HT-29 (cell line): ENCODE measurements at places on chromosomes 6 and 20.

GRCh38 chr20:12411246-12411940 lies 493.7 kb downstream of the BTBD3 start:
- DNase-seq, result no peak

GRCh38 chr6:36038120-36038876 lies 10.7 kb downstream of the MAPK14 start:
- no peak for DNase-seq

GRCh38 chr6:107513214-107513613 lies 23.3 kb downstream of the SOBP start:
- no peak for DNase-seq

- DNase-seq, result no peak
Observed at GRCh38 chr6:16020259-16020658, 108.6 kb upstream of the MYLIP start.

- peak; percentile 83 for DNase-seq
Observed at GRCh38 chr6:43773050-43773979, 3.3 kb downstream of the VEGFA start.

DNA sequence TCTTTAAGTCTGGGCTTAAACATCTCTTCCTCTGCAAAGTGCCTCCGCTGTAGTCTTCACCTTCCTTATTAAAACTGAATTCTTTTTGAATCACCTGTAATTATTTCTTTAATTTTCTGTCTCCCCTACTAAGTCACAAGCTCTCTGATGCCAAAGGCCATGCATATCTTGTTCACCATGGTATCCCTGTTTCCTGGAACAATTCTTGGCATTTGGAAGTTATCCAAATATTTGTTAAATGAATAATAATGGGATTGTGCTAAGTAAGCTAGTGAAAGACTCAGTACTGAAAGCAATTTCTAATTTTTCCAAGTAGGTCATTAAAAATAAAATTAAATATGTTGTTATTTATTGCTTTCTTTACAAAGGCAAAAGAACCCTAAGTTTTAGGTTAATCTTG lies 12.2 kb downstream of the SNAP91 start:
- peak; percentile 1 for DNase-seq

DNA sequence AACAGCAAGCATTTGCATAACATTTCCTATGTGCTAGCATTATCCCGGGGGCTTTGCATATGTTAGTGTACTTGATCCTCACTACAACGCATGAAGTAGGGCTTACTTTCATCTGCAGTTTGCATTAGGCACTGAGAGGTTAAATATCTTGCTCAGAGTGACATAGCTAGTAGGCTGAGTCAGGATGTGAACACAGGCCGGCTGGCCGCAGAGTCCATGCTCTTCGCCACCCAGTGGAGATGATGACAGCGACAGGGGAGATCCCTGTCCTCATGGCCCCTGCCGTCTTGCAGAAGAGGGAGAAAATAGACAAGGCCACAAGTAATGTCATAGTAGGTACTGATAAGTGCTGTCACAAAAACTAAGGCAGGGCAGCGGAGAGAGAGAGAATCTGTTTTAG lies 46.9 kb downstream of the LYRM4 start:
- DNase-seq, result no peak

GRCh38 chr20:36632487-36633284 lies 13.3 kb downstream of the SLA2 start:
- DNase-seq, result peak; percentile 47

GRCh38 chr6:7636151-7636550 lies 46.2 kb downstream of the SNRNP48 start:
- no peak for DNase-seq

DNA sequence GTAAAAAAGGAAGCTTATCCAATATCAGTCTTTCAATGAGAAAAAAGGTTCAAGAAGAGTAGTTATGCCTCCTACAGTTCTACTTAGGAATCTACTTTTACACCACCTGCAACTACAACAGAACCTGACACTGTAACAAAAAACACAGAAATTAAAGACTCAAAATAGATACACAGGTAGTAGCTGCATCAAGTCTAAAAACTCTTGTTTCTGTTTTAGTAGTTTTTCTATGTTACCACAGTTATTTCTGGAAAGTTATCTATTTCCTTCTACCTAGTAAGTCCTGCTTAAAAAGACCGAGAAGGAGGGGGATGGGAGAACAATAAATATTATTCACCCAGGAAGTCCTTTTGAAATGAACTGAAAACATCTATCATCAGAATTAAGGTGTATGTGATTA lies 52.5 kb downstream of the ATG5 start:
- no peak for DNase-seq

GRCh38 chr6:47740714-47741113 lies 41.1 kb upstream of the OPN5 start:
- DNase-seq, result no peak

DNA sequence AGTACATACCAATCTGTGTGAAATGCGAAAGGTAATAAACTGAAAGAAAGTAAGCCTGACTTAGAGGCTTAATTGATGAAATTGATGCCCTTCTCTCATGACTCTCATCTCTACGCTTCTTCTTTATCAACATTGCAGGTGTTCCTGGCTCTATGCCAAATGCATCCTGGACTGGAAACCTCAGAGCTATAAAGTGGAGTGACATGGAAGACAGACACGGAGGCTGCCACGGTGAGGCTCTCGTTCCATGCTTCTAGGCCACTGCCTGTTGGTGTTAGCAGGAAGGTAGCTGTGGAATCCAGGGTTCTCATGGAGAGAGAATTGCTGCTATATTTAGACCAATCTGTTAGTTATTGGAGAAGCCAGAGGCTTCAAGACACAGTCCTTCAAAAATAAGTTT lies 73.2 kb downstream of the C6orf52 start:
- DNase-seq, result no peak

GRCh38 chr20:1427457-1428054 lies 34.7 kb upstream of the FKBP1A start:
- peak; percentile 38 for DNase-seq

DNA sequence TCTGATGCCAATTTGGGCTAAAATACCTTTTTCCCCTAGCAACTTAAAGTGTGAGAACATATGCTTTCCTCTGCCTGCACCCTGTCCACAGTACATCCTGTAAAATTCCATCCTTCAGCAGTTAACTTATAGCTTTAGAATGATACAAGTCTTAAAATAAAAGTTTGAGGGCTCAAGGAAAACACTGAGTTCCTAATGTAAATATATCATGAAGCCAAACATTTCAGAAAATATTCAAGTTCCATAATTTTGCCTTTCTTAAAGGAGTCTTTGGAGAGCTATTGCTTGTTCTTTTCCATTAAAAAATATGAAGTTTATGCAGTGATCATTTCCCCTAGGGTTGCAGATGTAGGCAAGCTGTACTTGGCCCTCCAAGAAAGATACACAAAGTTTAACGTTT lies 303.8 kb downstream of the COL12A1 start:
- no peak for DNase-seq

DNA sequence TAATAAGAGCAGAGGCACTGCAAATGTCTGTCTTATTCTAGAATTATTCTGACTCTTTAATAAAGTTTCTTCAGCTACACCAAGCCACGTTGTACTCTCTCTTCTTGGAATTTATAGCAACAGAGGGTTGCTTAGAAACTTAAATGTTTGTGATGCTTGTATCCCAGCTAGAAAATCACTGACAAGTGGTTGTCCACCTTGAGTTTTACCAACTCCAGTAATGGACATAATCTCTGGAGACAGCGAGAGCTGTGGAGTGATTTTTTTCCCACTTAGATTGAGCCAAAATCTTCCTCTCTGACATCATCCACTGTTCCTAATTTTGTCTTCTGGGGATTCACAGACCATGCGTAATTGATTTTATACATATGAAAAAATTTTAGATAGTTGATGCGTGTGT lies 8.0 kb downstream of the ECT2L start:
- no peak for DNase-seq

GRCh38 chr6:7819431-7820015 lies 91.1 kb downstream of the TXNDC5 start:
- DNase-seq, result no peak

- no peak for DNase-seq
Observed at GRCh38 chr6:142863981-142864380, 81.0 kb downstream of the HIVEP2 start.
